IMR-90 (cell line): ENCODE measurements at places on chromosomes 1 and 21. TPM values are rescaled to one million over a fixed set of nuclear protein-coding genes. Genes with fewer than 3 reads are reported as not detected.

Gene EPRS1
- 159 and 206 TPM in 2 replicates for total RNA-seq

Gene DPH2
- total RNA-seq: 18.9 and 21.0 TPM in 2 replicates

Gene MPL
- not detected in 2 replicates for total RNA-seq

Gene RGS4
- 538 and 635 TPM in 2 replicates for total RNA-seq

Gene DCDC2B
- not detected in 2 replicates for total RNA-seq

Gene PTGS2
- total RNA-seq: 4.8 and 6.9 TPM in 2 replicates

Gene MARK1
- not detected in 2 replicates for total RNA-seq

Gene S100A8
- not detected in 2 replicates for total RNA-seq

Gene KRTAP7-1
- total RNA-seq: not detected in 2 replicates

Gene TCHHL1
- not detected in 2 replicates for total RNA-seq

DNA sequence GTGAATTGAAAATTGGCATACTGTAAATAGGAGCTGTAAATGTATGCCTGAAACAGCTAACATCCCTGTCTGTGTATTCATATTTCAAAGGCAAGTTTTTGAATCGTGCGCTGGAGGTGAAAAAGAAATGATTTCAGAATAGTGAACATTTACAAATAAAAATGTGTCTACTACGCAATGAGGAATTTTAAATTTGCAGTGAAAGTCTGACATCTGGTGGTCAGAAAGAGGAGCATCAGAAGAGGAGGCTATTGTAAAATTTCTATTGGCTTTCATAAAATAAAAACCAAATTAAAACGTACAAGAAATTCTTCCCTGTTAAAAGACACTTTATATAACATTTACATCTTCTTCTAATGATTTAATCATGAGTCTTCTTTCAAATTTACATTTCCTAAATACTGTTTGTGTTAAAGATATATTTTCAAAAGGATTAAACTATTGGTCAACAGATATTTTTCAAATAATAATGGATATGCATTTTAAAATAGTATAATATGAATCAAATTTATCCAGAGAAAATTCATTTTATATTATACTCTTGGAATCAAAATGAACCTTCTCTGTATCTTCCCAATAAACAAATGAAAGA, 113.7 kb upstream of the RRP15 start:
- H3K36me3 ChIP-seq: no peaks in the 10 kb centered on the region
- H3K27me3 ChIP-seq: peaks cover 13% of the 10 kb centered on the region
- H3K4me1 ChIP-seq: no peaks in the 10 kb centered on the region
- DNase-seq: peak; percentile 49

- H3K4me1 ChIP-seq: no peaks in the 10 kb centered on the region
- no peak overlapping the region for H3K4me3 ChIP-seq
- no peak overlapping the region for H3K27ac ChIP-seq
- no peak for DNase-seq
These were observed 49.7 kb downstream of the EEIG2 start for GRCh38 chr1:108609483-108610049.

- no peak overlapping the region for H3K4me3 ChIP-seq
- no peaks in the 10 kb centered on the region for H3K36me3 ChIP-seq
- no peak for DNase-seq
- H3K27ac ChIP-seq: no peak overlapping the region
- H3K4me1 ChIP-seq: no peaks in the 10 kb centered on the region
- no peaks in the 10 kb centered on the region for H3K27me3 ChIP-seq
These were observed 284.1 kb upstream of the BEND5 start for GRCh38 chr1:49060766-49061165.

DNA sequence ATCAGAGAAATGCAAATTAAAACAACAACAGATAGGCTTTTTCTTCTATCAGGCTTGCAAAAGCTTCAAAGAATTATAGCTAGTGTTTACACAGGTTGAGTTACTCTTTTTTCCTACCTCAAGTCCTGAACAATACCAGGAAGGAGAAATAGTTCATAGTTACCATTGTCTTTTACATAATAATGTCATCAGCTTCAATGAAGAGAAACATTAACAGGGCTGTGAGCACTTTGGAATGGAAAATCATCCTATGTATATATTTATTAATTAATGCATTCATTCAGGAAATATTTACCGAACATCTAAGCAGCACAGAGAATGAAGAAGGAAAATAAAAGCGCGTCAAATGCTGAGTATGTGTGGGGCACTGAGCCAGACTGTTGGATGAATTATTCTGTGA, 197.3 kb downstream of the ZBTB18 start:
- no peak overlapping the region for H3K4me3 ChIP-seq
- H3K36me3 ChIP-seq: no peaks in the 10 kb centered on the region
- no peak overlapping the region for H3K27ac ChIP-seq
- H3K27me3 ChIP-seq: no peaks in the 10 kb centered on the region; the same call in none of the 2 replicates

DNA sequence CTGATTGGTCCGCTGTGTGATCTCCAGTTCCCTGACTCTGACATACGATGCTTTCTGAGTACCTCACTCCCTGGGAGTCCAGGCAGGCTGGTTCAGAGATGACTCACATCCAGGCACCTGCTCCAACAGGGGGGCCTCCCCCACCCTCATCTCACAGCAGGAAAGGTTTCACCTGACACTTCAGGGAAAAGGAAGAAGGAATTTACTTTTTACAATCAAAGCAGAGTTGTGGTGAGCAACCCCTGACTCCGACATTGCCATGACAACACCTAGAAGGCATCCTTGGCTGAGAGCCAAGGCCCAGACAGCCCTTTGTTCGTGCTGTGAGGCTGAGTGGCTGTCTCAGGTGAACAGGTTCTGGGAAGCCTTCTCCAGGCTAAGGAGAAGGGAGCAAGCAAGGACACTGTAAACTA, 164.6 kb upstream of the GJB5 start:
- no peaks in the 10 kb centered on the region for H3K36me3 ChIP-seq
- DNase-seq: no peak
- H3K4me1 ChIP-seq: no peaks in the 10 kb centered on the region
- no peaks in the 10 kb centered on the region for H3K27me3 ChIP-seq
- no peak overlapping the region for H3K27ac ChIP-seq

DNA sequence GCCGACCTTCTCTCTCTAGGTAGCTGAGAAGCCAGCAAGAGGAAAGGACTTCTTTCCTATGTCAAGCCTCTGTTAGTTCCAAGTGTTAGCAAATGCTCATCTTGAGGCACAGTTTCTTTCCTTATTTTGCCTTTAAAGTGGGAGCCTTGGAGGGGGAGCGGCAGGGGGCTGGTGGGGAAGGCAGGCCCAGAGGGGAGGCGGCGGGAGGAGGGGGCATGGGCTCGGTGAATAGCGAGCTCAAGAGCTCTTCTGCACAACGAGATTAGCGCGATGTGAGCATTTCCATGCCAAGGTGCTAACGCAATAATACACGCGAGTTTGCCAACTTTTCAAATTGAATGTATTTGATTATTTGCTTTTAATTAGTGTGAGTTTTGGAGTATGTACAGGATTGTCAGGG, 372.6 kb downstream of the RPS6KC1 start:
- H3K36me3 ChIP-seq: no peaks in the 10 kb centered on the region
- H3K27ac ChIP-seq: no peak overlapping the region
- no peak overlapping the region for H3K4me3 ChIP-seq
- no peaks in the 10 kb centered on the region for H3K4me1 ChIP-seq

GRCh38 chr1:12132078-12132477, 34.7 kb upstream of the TNFRSF1B start:
- no peaks in the 10 kb centered on the region for H3K27me3 ChIP-seq
- peak; percentile 57 for DNase-seq
- no peak overlapping the region for H3K4me3 ChIP-seq
- H3K36me3 ChIP-seq: no peaks in the 10 kb centered on the region
- H3K4me1 ChIP-seq: peaks cover 7% of the 10 kb centered on the region; the same call in 1 of the 2 replicates

GRCh38 chr1:174007851-174008250, 14.3 kb downstream of the RC3H1 start:
- no peak overlapping the region for H3K27ac ChIP-seq
- no peak overlapping the region for H3K4me3 ChIP-seq
- H3K4me1 ChIP-seq: peaks cover 8% of the 10 kb centered on the region
- no peaks in the 10 kb centered on the region for H3K27me3 ChIP-seq

DNA sequence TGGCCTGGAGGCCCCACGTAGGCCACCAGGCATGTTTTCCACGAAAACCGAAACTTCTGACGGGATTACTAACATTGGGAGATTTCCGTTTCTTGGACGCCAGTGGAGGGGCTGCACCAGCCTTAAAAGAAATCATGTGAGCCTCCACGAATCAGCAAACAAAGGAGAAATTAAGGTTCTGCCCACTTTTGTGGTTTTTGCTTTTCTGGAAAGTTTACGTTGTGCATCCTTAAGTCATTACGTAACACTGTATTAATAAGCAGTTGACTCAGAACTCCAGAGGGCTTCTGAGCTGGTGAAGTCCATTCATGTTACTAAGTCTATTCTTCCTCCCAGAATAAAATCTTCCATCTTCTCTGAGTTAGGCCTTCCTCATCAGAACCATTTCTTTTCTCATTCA, 168.5 kb downstream of the PSMG1 start:
- peak overlapping the region; percentile 3; the same call in 1 of the 2 replicates for H3K4me3 ChIP-seq
- peak overlapping the region; percentile 97 for H3K27ac ChIP-seq
- no peaks in the 10 kb centered on the region for H3K36me3 ChIP-seq
- H3K27me3 ChIP-seq: no peaks in the 10 kb centered on the region

- no peak overlapping the region for H3K4me3 ChIP-seq
- no peaks in the 10 kb centered on the region for H3K27me3 ChIP-seq
- DNase-seq: peak; percentile 46
- H3K27ac ChIP-seq: no peak overlapping the region
- H3K36me3 ChIP-seq: peaks cover 11% of the 10 kb centered on the region
- H3K4me1 ChIP-seq: no peaks in the 10 kb centered on the region
These were observed 49.8 kb upstream of the RIPK4 start for GRCh38 chr21:41816583-41817165.

- peaks cover 39% of the 10 kb centered on the region for H3K36me3 ChIP-seq
- DNase-seq: no peak
- peaks cover 16% of the 10 kb centered on the region for H3K4me1 ChIP-seq
- H3K27ac ChIP-seq: no peak overlapping the region
- no peak overlapping the region for H3K4me3 ChIP-seq
These were observed 2.4 kb downstream of the NUDT17 start for GRCh38 chr1:145847827-145848226.

GRCh38 chr1:157410457-157410856, 141.9 kb downstream of the FCRL5 start:
- H3K4me3 ChIP-seq: no peak overlapping the region
- H3K27me3 ChIP-seq: no peaks in the 10 kb centered on the region
- H3K27ac ChIP-seq: no peak overlapping the region
- H3K36me3 ChIP-seq: no peaks in the 10 kb centered on the region
- no peak for DNase-seq

DNA sequence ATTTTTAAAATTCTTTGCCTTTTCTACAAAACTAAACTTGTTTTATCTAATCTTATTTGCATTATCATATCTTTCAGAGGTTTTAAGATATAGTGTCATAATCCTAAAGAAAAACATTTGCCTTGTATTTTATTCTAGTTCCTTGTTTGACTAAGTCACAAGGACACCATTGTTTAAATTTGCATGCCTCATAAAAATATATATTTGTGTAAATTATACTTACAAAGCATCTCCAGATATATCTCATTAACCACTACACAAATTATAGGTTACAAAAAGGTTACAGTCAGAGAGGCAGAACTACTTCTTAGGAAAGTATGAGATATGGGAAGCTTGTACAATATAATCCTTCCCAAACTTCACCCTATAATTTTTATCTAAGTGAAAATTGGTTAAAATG, 4.2 kb upstream of the RGS13 start:
- peaks cover 4% of the 10 kb centered on the region for H3K4me1 ChIP-seq
- H3K4me3 ChIP-seq: no peak overlapping the region
- DNase-seq: no peak
- no peaks in the 10 kb centered on the region for H3K27me3 ChIP-seq
- no peak overlapping the region for H3K27ac ChIP-seq

- no peaks in the 10 kb centered on the region for H3K27me3 ChIP-seq
- no peaks in the 10 kb centered on the region for H3K36me3 ChIP-seq
- peak; percentile 86 for DNase-seq
These were observed 237.5 kb downstream of the HMCN1 start for GRCh38 chr1:185971688-185972087.

GRCh38 chr1:243598433-243598832, 251.6 kb downstream of the AKT3 start:
- peak; percentile 93 for DNase-seq
- peaks cover 4% of the 10 kb centered on the region for H3K36me3 ChIP-seq
- H3K4me3 ChIP-seq: no peak overlapping the region
- H3K4me1 ChIP-seq: peaks cover 4% of the 10 kb centered on the region
- no peak overlapping the region for H3K27ac ChIP-seq
- no peaks in the 10 kb centered on the region for H3K27me3 ChIP-seq

DNA sequence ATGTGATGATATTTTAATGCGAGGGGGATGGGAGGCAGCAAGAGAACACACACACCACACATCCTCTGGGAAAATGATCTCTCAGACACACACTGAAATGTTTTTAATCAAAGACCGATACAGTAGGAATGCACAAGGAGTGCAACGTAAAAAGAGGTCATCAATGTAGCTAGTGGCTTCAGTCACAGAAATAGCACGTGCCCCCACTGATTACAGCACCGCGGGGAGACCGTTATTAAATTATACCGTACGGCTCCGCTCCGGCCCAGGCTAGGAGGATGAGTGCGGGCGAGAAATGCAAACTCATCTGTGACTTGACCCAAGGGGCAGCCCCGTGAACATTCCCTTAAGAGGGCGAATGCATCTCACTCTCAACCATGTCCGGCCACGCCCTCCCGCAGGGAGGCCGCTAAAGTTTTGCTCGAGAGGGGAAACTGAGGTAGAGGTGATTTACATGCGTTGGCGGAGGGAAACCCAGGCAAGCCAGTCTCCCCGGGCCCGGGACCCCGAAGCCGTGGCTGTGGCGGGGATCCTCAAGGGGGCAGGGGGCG, 552 bp downstream of the UBR4 start:
- H3K27me3 ChIP-seq: no peaks in the 10 kb centered on the region
- peaks cover 2% of the 10 kb centered on the region for H3K36me3 ChIP-seq
- DNase-seq: peak; percentile 61
- peak overlapping the region; percentile 74 for H3K4me3 ChIP-seq
- H3K27ac ChIP-seq: peak overlapping the region; percentile 78

DNA sequence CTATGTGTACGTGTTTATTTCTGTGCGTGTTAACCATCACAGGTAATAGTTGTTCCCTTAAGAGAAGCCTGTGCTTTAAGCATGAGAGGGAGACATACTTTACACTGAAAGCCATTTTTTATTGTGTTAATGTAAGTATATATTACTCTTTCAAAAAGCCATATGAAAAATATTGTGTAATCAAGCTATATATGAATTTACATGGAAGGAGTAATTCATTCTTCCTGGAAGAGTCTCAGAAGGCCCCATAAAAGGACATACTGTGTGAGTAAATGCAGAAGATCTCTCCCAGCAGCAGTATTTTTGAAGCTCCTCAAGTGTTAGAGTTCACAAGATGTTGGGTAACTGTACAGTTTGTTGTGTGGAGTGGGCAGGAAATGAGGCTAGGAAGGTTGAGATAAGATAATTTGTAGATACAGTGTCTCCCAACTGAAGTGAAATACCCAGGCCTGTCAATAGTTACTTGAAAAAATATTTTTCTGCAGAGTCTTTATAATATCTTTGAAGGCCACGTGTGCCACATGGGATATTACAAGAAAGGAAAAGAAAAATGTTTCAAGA, 138.3 kb downstream of the PTGER3 start:
- H3K4me1 ChIP-seq: no peaks in the 10 kb centered on the region
- no peak overlapping the region for H3K27ac ChIP-seq
- no peak for DNase-seq
- H3K4me3 ChIP-seq: no peak overlapping the region
- no peaks in the 10 kb centered on the region for H3K36me3 ChIP-seq
- no peaks in the 10 kb centered on the region for H3K27me3 ChIP-seq

- peaks cover 1% of the 10 kb centered on the region; the same call in 1 of the 2 replicates for H3K27me3 ChIP-seq
- H3K4me3 ChIP-seq: no peak overlapping the region
- DNase-seq: no peak
- no peaks in the 10 kb centered on the region for H3K4me1 ChIP-seq
- no peak overlapping the region for H3K27ac ChIP-seq
These were observed 79.7 kb downstream of the TBX19 start for GRCh38 chr1:168360151-168361021.
